ENCODE measurements at places on chromosomes 3 and 15. TPM values are rescaled to one million over a fixed set of nuclear protein-coding genes. Genes with fewer than 3 reads are reported as not detected.
A peak's percentile ranks its signal among the peaks of the same experiment; 100 is the strongest.

- DNase-seq, result peak; percentile 22
Measured at GRCh38 chr3:138461896-138462295, 27.5 kb downstream of the ESYT3 start.

DNA sequence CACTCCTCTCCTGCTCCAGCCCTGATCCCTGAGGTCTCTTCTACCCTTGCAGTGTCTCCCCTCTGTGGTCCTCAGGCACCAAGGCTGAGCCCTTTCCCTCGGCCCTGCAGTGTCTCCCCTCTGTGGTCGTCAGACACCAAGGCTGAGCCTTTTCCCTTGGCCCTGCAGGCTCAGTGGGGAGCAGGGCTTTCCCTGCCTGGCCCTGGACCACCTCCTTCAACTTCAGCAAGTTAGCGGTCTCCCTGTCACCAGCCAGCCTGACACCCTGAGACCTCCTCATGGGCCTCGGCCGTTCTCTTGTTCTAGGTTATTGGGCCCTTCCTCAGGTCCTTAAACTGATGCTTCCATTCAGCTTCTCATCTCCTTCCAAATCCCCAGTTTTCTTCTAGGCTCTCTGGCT lies 4.3 kb downstream of the NRROS start:
- DNase-seq, result no peak

TTLL13 gene
- total RNA-seq, result not detected

DNA sequence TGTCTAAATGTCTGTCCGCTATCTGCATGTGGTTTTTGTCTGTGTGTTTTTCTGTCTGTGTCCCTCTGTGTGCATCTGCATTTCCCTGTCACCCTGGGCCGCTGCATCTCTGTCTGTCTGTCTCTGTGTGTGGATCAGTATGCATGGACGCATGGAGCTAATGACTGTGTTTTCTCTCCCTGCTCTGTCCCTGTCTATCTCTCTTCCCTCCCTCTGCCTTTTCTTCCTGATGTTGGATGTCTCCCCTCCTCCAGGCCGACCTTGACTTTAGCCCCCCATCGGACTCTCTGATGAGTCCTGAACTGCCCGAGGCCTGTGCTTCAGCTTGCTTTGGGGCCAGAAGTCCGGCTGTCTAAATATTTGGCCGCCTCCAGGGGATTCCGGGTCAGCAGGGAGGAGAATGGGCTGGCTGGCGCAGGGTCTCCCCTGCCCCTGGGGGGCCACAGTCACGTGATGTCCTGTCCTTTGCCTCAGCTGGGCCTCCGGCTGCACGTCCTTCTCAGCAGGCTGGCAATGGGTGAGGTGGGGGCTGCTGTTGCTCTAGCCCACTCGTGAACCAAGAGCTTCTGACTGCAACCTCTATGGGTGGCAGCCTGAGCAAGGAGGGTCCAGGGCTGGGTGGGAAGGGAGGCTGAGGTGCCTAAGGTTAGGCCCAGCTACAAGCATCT lies 3.7 kb downstream of the SLC38A3 start:
- no peak for DNase-seq

LRRC28 gene
- 35.5 TPM for total RNA-seq

DNA sequence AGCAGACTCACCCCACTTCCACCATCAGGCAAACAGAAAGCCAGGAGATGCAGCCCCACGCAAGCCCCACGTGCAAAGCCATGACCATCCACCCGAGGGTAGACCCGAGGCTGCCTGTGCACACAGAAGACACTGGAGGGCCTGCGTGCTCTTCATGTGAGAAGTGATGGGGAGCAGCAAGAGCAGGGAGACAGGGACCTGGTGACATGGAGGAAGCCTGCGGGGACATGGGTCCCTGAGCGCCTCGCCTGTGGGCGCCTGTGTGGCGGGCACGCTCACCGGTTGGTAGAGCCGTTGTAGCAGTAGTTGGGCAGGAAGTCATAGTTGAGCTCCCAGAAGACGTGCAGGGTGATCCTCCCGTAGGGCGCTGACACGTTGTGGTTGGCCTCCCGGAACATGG lies 65.0 kb downstream of the NIPA2 start:
- no peak for DNase-seq

DNA sequence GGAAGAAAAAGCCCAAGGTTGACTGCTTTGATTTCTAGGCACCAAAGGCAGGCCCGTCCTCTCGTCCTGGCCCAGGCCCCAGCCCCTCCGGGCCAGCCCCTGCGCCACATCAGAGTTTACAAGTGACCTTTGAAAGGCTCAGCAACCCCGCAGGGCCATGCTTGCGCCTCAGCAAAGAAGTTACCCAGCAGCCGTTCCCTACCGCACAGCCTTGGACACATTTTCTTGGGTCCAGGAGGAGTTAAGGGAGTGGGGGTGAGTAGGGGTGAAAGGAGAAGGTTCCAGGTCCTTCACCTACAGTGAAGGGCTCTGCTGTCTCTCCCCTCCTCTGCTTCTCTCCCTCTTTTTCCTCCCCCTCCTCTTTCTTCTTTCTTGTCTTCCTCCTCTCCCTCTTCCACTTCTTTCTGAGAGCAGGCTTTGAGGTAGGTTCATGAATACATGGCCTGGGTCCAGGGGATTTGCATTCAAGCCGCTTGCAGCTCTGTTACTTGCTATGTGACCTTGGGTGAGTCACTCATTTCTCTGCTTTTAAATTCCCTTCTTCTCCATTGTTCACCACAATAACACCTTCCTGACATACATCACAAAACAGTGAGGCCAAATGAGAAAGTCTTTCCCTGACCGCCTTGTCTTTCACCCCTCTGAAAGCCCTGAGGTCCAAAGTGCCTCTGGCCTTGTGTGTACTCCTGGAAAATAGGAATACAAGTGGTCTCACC lies 223.3 kb upstream of the TPRG1 start:
- peak; percentile 82 for DNase-seq

SLCO3A1 gene
- total RNA-seq, result 7.2 TPM

EIF2B5 gene
- total RNA-seq, result 27.3 TPM

Measured in endodermal cell (in vitro differentiated cells).